Activated naive CD8-positive, alpha-beta T cell treated with anti-CD3 and anti-CD28 coated beads for 36 hours (primary cell): ENCODE measurements at places on chromosomes 16 and 17.

DNA sequence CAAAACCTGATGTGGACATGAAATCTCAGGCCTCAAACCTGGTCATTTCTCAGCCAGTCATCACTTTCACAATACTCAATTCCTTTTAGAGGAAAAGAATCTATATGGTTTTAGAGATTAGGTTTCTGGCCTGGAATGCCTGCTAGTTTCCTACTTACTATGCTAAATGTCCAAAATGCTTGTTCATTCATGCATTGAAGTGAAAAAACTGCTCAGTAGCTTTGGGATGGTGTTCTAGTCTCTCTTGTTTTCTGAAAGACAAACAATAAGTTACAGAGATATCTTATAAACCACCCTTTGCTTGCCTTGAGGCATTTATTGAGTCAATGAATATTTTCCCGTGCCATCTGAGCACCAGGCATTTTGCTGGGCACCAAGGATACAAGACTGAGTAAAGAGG, 1146.5 kb upstream of the GOT2 start:
- DNase-seq, result no peak

GRCh38 chr16:23729503-23730424, 16.7 kb upstream of the ERN2 start:
- no peak for DNase-seq

- no peak for DNase-seq
These were observed 6.2 kb upstream of the CIITA start for GRCh38 chr16:10870808-10871156.

- DNase-seq, result no peak
These were observed 7.8 kb upstream of the CCL15 start for GRCh38 chr17:36008998-36009665.

GRCh38 chr16:46774743-46775177, 26.6 kb upstream of the MYLK3 start:
- DNase-seq, result no peak

- no peak for DNase-seq
These were observed 351.0 kb upstream of the SOX9 start for GRCh38 chr17:71769850-71770249.

DNA sequence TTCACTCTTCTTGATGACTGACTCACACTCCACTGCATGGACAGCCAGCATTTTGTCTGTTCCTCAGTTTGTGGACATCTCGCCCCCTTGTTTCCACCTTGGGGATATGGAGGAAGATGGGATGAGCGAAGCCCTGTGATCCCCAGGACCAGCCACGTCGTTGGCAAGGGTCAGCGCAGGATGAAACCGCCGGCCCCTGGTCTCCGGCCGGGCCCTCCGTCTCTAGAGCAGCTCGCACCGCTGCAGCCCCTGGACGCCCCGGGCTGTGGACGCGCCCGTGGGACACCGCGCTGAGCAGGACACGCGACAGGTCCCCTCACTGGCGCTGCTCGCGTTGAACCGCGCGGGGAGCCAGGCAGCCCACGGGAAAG, 604 bp upstream of the ZC3H18 start:
- no peak for DNase-seq

GRCh38 chr16:75130150-75130771, 13.7 kb upstream of the LDHD start:
- DNase-seq, result no peak

DNA sequence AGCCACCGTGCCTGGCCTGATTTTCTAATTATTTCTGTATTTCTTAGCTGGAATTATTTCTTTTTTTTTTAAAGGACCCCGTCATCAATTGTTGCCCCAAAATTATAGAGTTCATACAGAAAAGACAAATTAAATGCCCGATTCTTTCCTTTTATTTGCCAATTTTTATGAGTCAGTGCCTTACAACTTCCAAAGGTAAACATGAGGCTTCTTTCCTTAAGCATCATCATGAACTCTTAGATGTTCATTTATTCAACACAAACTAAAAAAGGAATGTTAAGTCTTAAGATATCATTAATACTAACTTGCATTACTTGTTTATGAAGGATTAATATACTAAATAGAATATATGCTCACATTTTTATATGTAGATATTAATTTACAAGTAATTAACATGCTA, 7.2 kb upstream of the ARHGDIA start:
- DNase-seq, result no peak

- DNase-seq, result no peak
These were observed 9.4 kb upstream of the NEUROD2 start for GRCh38 chr17:39617100-39617445.

DNA sequence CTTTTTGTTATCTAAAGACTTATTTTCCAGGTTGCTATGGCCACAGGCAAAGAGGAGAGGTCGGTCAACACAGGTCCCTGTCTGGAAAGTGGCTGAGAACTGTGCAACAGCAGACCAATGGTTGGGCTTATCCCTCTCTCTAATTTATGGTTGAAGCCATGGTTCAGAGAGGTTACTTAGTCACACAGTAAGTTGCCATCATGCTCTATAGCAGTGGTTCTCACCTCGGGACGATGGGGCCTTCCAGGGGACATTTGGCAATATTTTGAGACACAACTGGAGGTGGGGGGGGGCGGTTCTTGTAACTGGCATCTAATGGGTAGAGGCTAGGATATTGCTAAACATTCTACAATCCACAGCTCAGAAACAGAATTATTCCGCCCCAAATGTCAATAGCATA, 842 bp upstream of the LDAF1 start:
- DNase-seq, result no peak

DNA sequence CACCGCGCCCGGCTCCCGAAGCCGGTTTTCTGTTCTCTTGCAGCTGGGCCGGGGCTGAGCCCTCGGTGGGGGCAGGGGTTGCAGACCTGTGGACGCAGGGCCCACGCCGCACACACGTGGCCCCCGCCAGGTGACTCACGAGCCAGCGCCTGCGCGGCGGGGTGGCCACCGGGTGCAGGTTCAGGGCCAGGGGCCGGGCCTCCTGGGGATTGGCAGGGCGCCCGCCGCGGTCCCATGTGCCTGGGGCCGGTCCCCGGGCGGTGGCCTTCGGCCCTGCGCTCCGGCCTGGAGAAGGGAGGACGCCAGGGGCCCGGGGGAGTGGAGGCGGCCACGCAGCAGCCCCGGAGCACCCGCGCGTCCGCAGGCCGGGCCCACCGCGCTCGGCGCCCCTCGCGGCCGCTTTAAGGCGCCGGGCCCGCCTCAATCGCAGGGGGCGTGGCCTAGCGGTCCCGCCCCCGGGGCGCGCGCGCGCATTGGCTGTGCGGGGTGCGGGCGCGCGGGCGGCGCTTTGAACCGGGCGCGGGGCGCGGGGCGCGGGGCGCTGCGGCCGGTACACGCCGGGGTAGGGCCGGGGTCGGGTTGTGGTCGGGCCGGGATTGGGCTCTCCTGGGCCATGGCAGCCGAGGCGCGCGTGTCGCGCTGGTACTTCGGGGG, at the start of gene SLC25A10:
SLC25A10 (plus strand) TSS at position 471 of the 654 bp plus-strand sequence; CDS start at position 614, 143 bp downstream.
- DNase-seq, result peak; percentile 91

DNA sequence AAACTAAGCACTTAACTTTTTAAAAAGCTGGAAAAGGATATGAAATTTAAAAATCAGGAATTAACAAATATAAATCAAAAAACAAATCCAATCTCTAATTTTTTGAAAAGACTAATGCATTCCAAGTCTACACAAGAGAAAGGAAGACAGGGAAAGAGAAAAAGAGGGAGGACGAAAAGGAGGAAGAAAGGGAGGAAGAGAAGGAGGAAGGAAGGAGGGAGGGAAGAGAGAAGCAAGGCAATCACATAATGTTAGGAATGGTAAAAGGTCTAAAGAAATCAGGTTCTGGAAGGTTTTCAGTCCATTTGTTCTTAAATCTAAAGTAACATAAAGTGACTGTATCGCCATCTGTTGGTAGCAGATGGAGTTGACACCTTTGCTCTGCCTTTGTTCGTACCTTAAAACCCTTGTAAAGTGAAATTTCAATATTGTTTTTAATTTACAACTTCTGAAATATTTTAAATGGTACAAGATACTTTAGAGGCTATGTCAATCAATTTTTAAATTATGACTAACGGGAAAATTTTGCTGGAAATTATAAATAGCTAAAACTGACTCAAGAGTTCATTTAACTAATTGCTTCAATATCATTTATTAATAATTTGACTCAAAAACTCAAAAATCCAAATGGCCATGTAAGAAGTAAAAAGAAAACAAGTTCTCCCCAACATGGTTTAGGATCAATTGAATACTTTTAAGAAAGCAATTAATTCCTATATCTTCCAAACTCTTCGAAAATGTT, 20.4 kb upstream of the CDYL2 start:
- DNase-seq, result peak; percentile 6

GRCh38 chr17:17826942-17827785, 9.6 kb downstream of the SREBF1 start:
- no peak for DNase-seq
